HCEC 1CT (cell line): ENCODE measurements at places on chromosomes 12 and 14.
A peak's percentile ranks its signal among the peaks of the same experiment; 100 is the strongest.

- DNase-seq = peak; percentile 52
Measured at GRCh38 chr14:74945852-74946658, 9.3 kb downstream of the PGF start.

DNA sequence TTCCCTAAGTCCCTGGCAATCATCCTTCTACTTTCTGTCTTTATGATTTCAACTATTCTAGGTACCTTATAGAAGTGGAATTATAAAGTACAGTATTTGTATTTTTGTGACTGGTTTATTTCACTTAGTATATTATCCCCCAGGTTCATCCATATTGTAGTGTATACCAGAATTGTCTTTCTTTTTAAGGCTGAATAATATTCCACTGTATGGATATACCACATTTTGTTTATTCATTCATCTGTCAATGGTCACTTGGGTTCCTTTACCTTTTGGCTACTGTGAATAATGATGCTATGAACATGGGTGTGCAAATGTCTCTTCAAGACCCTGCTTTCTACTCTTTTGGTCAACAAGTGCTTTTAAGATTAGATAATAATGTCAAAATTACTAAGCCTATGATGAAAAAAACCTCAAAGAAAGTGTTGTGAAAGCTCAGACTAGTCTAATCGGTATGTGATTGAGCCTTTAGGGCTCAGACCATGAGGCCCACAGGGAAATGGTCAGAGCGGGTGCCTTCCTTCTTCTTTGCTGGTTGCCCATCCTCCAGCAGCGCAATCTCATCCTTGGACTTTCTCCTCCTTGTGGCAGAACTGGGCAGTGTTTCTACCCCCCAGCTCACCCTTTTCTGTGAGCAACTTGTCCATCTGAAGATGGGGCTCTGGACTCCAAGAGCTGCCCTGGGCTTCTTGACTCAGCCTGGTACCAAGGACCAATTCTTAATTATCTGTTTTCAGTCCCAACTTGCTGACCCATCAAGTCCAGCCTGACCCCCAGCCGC, 105.4 kb downstream of the TTC8 start:
- DNase-seq = no peak

DNA sequence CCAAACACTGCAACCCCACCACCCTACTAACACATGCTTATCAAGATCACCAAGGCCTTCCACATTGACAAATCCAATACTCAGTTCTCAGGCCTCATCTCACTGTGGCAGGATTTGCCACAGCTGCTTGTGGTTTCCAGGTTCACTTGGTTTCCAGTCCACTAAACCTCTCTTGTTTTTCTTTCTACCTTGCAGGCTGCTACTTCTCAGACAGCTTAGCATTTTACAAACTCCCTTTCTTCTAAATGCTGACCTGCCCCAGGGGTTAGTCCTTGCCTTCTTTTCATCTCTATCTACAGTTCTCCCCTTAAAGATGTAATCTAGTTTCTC, 84.1 kb downstream of the BCAT1 start:
- peak; percentile 29 for DNase-seq

DNA sequence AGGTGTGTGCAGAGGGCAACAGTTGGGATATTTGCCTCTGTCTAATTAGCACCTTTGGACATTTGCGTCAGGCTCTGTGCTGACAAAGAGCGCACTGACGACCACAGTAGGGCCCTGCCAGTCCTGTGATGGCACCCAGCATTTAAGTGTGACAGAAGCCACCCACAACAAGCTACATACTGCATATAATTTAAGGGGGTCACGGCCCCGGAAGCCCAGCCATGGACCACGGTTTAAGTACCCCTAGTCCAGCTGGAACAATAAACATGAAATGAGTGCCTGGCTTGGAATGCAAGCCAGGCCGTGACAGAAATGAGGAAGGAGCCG, 16.8 kb upstream of the DYNC1H1 start:
- DNase-seq = no peak

DNA sequence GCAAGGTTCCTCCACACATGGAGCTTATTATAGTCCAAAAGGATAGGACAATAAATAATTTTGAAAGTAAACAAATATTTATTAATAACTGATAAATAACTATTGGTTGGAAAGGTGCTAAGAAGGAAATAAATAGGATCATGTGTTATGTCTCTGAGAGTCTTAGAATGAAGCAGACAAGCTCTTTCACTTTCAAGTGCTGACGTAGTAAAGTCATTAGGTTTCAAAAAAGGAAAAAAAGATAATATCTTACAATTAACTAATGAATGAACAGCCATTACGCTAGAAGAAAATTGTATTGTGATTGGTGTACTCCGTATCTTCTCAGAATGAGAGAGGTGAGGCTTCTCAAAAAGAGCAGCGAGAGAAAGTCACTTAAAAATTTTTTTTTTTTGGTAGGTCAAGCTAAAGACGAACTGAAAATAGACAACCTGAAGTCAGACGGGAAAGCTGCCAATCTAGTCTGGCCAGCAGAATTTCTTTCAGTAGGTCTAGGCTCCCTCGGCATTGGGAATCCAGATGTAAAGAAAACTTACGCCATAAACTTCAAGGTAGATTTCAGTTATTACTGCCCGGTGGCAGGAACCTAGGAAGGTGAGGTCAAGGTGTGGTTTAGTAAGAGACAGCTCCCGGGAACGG, 583 bp upstream of the LEMD3 start:
- DNase-seq = no peak

GRCh38 chr14:85762526-85762925, 232.6 kb downstream of the FLRT2 start:
- no peak for DNase-seq
